Stimulated activated CD4-positive, alpha-beta T cell treated with anti-CD3 and anti-CD28 coated beads, Interleukin-15, amount 100 ng/mL, for 1 hour (primary cell): ENCODE measurements at places on chromosomes 12 and 14.

GRCh38 chr12:106144847-106145246 lies 6.1 kb upstream of the NUAK1 start:
- DNase-seq = no peak

DNA sequence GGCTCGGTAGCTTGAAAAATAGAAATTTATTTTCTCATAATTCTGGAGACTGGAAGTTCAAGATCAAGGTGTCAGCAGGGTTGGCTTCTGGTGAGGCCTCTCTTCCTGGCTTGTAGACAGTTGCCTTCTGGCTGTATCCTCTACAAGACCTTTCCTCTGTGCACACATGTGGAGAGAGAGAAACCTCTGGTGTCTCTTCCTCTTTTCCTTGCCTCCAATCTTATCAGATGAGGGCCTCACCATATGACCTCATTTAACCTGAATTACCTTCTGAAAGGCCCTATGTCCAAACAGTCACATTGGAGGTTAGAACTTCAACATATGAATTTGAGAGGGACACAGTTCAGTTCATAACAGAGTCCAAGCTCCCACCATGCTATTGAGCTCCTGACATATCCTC lies 166.4 kb downstream of the TTC8 start:
- DNase-seq = no peak

- DNase-seq = no peak
Observed at GRCh38 chr12:11987901-11988300, 82.8 kb upstream of the BCL2L14 start.

- no peak for DNase-seq
Observed at GRCh38 chr14:50804181-50804721, 26.7 kb downstream of the NIN start.

DNA sequence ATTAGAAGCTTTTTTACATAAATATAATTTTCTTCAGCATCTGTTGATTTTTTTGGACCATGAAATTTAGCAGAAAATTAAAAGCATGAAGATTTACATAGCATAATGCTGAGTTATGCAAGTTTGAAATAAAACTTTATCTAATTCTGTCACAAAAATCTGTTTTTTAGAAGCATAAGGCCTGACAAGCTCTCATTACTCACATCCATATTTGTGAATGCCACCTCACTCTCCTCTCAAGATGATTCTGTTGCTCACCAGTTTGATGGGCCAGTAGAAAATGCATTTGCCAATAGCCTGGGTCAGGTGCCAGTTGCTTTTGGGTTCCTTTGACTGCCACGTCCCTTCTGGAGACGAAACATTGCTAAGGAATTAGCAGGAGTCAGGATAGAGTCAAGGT lies 181.5 kb upstream of the ATP2B1 start:
- no peak for DNase-seq

- no peak for DNase-seq
Observed at GRCh38 chr12:27595231-27595642, 71.2 kb downstream of the PPFIBP1 start.

- no peak for DNase-seq
Observed at GRCh38 chr12:13368971-13369370, 172.4 kb downstream of the EMP1 start.
